DND-41 (cell line): ENCODE measurements at places on chromosomes 7 and 10.

DNA sequence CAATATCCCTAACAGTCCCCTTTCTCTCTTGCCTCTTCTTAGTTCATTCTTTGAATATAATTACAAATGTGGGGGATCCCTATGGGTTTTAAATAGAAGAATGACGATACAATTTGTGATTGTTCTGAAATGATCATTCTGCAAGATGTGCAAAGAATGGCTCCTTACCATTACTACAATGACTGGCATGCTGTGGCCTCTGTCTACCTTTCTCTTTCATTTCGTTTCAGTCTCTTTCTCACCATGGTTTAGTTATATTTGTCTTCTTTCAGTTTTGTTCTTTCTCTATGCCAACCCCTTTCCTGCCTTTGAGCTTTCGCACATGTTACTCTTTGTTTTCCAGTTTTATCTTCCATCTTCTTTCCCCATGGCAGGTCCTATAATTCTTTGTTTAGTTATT lies 176.5 kb downstream of the SUGCT start:
- DNase-seq = no peak

DNA sequence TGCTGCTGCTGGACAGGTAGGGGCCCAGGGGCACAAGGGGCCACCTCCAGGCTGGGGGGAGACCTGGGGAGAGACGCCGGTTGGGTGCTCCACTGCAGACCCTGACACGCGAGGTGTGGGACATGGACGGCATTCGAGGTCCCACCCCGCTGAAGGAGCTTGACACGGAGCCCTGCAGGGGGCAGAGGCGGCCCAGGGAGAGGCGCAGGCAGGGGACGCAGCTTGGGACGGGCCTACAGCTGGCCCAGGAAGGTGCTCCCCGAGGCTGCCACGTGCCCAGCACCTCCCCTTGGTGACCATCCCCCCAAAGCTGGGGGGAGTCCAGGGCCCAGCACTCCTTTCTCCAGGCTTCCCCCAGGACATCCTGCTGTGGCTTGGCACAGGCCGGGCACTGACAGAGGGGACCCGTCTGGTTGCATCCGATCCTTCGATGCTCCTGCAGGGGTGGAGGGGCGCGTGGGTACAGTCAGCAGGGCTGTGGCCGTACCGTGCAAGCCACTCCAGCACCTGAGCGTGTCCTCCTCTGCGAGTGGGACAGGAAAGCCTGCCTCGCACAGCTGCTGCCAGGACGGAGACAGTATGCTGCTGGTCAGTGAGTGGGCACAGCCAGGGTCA lies 174.4 kb downstream of the ELFN1 start:
- DNase-seq = no peak

- peak; percentile 53 for DNase-seq
These were observed 25.7 kb upstream of the C1GALT1 start for GRCh38 chr7:7156663-7157062.

GRCh38 chr7:20201380-20201779 lies 15.8 kb downstream of the MACC1 start:
- DNase-seq = no peak

DNA sequence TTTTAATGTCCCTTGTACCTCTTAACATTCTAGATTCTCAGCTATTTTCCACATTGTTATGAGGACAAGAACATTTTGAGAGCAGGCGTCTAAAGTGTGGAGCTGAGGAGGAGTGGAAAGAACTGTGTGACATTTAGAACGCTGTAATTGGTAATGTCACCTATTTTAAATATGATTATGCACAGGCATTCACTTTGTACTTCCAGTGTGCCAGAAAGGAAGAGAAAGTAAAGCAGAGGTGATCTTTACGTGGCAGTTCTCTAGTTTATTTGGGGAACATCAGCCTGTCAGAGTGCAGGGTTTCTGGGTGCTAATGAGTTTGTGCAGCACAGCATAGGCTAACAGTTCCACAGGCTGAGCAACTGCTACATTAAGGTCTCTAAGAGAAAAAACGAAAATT lies 498.4 kb upstream of the POM121L12 start:
- DNase-seq = no peak

DNA sequence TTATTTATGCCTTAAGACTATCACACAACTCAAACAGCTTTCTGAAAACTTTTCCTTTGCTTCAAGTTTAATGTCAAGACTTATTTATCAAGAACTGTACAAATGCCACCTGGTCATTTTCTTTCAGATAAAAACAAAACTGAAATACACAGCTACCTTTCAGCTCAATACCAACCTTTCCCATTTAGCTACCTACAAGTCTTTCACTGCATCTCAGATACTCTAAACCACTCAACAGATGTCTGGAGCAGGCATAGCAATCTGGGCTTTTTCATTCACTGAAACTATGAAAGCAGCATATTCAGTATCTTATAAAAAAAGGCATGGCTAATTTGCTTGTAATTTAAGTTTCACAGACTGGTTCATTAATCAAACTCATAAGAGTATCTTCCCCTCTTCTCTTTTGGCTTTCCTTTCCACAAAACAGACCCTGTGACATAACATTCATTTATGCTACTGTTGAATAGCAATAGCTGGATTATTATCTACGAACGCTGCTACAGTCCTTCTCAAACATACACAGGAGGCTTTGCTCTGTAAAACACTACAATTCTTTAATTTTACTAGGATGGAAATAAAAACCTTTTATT lies 8.2 kb downstream of the TRA2A start:
- DNase-seq = no peak

GRCh38 chr10:79181698-79182521 lies 113.1 kb downstream of the ZMIZ1 start:
- DNase-seq = no peak

DNA sequence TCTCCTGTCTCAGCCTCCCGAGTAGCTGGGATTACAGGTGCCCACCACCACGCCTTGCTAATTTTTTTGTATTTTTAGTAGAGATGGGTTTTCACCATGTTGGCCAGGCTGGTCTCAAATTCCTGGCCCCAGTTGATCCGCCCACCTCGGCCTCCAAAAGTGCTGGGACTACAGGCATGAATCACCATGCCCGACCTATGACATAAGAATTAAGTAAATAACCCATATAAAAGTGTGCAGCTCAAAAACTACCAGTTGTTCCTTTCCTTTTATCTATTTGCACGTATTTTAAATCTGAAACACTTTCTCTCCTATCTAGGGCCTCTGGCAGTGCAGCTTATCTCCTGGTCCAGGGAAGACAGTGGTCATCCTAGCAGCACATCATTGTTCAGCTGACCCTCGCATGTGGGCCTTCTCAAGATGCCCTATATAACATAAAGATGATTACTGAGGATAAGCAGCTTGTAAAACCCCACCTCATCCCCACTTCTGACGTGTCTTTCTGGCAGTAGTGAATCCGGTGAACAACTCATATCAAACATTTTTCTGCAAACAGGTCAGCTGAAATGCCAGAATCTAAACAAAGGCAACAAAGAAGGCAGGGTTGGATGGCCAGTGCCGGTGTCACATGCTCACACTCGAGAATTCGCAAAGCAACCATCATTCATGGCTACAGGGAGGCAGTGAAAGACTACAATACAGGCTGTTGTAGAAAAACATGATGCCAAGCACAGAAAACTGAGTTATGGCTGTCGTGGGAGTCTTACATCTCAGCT lies 36.0 kb upstream of the KCNIP2 start:
- no peak for DNase-seq
